ENCODE measurements at places on chromosomes 7 and 10.

GRCh38 chr10:104322416-104322782, 15.9 kb downstream of the ITPRIP start:
- no peak for DNase-seq

DNA sequence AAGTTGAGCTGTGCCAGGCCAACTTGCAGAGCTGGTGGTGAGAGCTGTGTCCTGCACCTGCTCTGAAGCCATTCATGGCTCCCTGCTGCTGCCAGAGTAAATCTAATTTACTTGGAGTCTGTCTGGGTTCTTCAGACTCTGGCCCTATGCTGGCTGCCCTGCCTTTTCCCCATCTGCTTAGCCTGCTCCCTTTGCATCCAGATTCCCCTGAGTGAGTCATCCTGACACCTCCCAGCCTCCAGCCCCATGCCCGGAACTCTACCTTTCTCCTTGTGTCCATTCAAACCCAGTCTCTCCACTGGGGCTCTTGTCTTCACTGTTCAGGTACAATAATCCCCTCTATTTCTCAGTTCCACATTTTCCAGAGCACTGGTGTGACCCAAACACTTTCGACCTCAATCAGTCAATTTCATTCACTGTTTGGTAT, 434.4 kb upstream of the ZMIZ1 start:
- no peak for DNase-seq

DNA sequence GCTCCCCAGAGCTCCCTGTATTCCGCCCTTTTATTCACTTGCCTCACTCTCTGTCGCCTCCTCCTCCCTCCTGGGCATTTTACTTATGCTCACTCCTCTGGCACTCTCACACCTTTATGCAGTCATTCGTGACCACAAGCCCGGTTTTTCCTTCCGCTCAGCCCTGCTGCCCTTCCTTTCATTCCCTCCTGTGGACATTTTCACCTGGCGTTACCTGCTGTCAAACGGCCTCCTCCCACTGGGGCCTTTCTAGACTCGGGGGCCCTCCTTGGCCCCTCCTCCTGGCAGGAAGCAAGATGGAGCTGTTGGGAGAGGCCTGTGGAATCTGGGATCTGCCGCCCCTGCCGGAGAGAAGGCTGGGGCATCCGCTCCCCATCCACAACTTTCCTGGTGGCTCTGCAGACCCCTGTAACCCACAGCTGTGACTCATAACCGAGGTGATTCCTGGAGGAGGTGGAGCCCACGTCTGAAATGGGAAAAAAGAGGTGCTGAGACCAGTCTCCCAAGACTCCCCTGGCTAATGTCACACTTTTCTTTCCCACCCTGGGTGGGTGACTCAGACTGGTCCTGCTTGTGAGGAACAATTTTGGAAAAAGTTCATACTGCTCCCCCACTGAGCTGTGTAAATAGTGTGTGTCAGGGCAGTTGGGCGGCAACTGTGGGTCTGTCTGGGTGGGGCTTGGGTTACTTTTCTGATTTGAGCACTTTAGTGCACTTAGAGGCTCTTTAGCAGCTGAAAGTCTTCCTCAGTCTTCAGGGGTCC, 1.2 kb downstream of the VCL start:
- no peak for DNase-seq

GRCh38 chr7:131527456-131527855, 29.0 kb downstream of the PODXL start:
- no peak for DNase-seq

GRCh38 chr10:74194545-74194944, 43.5 kb downstream of the ADK start:
- no peak for DNase-seq

- DNase-seq: no peak
These were observed 711.1 kb downstream of the SUGCT start for GRCh38 chr7:40845943-40846342.

GRCh38 chr7:44158096-44158872, 17.2 kb upstream of the MYL7 start:
- no peak for DNase-seq

DNA sequence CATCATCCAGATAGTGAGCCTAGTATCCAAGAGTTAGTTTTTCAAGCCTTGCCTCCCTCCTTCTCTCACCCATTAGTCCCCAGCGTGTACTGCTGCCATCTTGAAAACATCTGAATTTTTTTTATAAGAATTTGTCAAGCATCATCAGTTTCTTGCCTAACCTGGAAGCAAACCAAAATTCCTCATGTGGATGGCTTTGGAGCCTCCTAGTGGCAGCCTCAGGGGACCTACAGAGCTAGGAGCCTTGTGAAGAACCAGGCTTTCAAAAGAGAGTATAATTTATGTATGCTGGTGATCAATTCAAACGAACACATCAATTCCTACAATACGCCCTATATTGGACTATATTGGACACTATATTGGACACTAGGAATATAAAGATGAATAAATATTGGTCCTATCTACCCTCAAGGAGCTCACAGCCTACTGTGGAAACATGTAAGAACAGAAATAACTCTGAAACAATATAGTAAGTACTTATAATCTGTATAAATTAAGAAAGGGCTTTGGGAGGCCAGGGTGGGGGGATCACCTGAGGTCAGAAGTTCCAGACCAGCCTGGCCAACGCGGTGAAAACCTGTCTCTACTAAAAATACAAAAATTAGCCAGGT, 63.4 kb downstream of the HPSE2 start:
- DNase-seq: no peak

- DNase-seq: no peak
These were observed 37.6 kb downstream of the ENTPD1 start for GRCh38 chr10:95793401-95794045.

DNA sequence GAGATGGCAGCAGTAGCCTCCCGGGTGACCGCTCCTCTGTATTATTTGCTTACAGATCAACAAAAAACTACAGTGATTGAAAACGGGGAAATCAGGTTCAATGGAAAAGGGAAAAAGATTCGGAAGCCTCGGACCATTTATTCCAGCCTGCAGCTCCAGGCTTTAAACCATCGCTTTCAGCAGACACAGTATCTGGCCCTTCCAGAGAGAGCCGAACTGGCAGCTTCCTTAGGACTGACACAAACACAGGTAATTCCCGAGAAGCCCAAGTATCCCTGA, 2.2 kb downstream of the DLX6 start:
- DNase-seq: no peak

DNA sequence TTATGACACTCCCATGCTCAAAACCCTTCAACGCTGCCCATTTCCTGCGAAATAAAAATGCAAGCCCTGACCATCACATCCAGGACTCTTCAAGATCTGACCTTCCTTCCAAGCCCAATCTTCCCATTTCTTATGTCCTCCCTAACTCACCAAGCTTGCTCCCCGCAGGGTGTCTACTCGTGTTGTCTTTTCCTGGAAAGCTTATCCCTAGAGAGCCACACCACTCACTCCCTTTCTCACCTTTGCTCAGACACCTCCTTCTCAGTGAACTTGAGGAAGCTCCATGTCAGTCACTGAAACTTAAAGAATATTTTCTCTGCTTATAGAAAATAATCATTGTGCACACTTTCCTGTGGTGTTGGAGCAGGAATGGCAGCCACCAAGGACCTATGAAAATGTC, 54.4 kb upstream of the CACNB2 start:
- DNase-seq: no peak

DNA sequence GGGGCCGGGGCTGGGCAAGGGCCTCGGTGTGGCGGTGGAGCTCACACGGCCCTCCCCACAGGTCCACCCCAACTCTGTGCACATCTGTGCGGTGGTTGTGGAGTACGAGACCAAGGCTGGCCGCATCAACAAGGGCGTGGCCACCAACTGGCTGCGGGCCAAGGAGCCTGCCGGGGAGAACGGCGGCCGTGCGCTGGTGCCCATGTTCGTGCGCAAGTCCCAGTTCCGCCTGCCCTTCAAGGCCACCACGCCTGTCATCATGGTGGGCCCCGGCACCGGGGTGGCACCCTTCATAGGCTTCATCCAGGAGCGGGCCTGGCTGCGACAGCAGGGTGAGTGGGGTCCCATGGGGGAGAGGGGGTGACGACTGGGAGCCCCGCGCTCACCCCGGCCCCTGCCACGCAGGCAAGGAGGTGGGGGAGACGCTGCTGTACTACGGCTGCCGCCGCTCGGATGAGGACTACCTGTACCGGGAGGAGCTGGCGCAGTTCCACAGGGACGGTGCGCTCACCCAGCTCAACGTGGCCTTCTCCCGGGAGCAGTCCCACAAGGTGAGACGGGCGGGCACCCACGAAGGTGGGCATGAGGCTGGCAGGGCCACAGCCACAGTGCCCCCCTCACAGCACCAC, 8.8 kb downstream of the TMEM120A start:
- no peak for DNase-seq

GRCh38 chr10:36886303-36886891, 239.0 kb upstream of the ANKRD30A start:
- no peak for DNase-seq

- no peak for DNase-seq
These were observed 11.2 kb upstream of the C7orf33 start for GRCh38 chr7:148579366-148579765.

- no peak for DNase-seq
These were observed 168.8 kb downstream of the C1GALT1 start for GRCh38 chr7:7351156-7351555.

DNA sequence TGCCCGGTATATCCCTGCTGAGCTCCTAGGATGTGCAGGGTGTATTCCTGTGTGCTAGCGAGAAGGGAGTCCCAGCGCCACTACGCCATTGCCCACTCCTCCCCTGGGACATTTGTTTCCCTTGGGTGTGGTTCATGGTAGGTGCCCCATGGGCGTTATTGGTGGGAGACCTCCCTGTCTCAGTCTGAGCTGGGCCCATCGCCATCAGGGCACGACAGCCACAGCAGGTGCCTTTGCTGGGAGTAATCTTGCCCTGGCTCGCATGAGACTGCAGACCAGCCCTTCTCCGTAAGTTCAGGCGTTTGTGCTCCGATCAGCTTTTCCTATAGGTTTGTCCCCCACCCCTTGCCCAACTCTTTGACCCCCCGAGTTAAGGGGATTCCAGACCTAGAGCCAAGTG, 137.3 kb upstream of the SH2B2 start:
- no peak for DNase-seq

- no peak for DNase-seq
These were observed 12.0 kb downstream of the STARD3NL start for GRCh38 chr7:38190011-38190410.
